ENCODE measurements at places on chromosomes 1 and 21. TPM values are rescaled to one million over a fixed set of nuclear protein-coding genes. Genes with fewer than 3 reads are reported as not detected.

DNA sequence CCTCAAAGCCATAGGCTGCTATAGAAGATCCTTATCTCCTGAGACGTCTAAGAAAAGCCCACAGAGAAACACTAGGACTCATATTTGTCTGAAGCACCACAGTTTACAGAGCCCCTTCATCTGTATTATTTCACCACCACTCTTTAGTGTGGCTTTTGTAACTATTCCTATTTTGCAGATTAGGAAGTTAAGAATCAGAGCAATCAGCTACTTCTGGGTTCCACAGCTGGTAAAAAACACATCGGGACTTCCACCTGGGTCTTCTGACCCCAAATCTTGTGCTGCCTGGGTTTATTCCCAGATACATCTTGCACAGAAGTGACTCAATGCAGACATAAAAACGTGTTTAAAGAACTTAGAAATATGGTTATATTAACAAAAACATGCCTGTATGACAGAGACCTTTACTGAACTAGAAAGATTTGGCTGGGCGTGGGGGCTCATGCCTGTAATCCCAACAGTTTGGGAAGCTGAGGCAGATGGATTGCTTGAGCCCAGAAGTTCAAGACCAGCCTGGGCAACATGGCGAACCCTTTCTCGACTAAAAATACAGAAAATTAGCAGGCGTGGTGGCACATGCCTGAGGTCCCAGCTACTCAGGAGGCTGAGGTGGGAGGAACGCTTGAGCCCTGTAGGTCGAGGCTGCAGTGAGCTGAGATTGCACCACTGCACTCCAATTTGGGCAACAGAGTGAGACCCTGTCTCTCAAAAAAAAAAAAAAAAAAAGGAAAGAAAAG lies 40.9 kb downstream of the ELK4 start:
- no peak for DNase-seq

- peak; percentile 32 for DNase-seq
These were observed 15.8 kb upstream of the TNFRSF8 start for GRCh38 chr1:12047120-12047876.

DNA sequence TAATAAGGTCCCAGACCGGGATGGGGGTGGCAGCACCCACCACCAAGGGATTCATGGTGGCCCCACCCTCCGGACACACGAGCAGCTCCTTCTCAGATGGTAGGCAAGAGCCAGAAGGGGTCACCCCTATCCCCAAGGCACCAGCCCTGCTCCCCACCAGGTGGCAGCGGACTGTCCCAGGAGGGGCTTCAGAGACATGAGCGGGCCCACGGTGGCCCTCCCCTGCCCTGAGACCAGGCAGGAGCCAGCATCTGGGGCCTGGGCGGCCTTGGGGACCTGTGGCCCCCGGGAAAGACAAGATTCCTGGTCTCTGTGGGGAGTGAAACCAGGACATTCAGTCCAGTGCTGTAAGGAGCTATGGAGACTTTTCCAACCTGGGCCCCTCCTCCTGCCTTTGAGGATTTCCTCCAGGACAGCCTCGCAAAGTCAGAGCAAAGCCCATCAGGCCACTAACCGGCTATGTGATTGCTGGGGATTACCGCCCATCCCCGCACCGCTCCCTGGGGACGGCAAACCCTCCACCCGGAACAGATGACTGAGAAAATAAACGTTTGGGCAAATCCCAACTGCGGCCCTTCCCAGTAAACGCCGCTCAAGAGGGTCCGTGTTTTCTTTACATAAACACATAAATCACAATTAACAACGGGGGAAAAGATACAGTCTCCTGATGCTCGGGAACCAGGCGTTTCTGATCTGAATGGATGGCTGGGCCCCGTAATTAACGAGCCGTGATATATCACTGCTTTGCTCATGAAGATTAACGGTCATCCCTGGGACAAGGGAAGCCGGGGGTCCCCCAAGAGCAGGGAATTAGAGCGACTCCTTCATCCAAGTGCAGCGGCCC lies 50.9 kb upstream of the ARHGEF16 start:
- no peak for DNase-seq

DNA sequence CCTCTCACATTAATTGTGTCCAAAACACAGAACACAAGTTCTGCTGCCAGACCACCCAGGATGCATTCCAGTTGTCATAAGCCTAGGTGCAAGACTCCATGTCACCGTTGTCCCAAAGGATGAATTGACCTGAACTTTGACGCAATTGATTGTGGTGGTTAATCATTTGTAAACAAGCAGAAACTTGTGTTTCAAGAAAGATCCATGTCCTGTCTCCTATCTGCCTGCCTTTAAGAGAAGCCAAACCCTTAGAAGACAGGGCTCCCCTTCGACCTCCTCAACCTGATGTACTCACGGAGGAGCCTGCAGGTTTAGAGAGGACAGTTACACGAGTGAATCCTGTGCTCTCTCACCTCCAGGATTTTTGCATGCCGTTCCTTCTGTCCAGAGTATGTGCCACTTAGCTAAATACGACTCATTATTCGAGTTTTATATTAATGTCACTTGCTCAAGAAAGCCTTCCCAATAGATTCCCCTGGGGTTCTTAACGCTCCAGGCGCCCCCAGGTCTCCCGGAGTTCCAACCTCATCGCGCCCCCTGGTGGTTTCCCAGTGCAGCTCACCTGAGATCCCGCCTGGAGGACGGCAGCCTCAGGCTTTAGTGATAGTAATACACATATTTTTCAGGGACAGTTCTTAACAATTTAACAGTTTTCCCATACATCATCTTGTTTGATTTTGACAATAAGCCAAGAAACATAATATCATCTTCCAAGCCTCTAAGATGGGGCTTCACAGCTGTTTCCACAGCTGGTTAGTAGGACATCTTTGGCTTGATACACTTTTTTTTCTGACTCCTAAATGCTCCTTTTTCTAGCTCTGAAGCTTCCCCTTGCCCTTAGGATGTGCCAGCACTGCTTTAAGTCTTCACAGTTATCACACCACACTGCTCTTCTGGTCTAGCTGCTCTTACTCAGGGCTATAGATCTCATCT lies 2.4 kb upstream of the C8B start:
- DNase-seq, result no peak

Gene GPR52
- total RNA-seq, result 2.4 TPM

- DNase-seq, result no peak
These were observed 47.7 kb downstream of the ST6GALNAC3 start for GRCh38 chr1:76122271-76122670.

DNA sequence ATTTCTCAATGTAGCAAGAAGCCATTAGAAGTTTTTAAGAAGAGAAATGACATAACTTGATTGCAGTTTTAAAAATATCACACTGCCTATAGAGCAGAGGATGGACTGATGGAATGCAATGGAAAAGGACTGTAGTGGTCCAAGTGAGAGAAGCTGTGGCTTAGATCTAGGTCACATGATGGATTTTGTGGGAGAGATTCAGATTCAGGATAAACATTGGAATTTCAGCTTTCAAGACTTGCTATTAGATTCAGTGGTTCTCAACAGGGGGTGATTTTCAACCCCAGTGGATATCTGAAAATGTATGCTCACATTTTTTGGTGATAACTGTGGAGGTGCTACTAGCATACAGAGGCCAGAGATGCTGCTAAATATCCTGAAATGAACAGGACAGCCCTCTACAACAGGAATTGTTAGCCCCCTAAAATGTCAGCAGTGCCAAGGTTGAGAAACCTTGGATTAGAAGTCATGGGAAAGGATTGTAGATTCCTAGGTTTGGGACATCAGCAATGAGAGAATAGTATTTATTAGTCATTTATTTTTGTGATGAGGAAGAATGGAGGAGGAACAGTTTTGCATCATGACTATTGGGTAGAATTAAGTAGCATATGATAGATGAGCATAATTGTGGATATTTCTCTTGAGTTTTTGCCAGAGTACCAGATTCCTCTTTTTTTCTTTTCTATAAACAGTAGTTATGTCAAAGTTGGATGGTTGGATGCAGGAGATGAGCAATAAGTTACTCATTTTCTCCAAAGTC lies 30.1 kb upstream of the KCNK2 start:
- no peak for DNase-seq

DNA sequence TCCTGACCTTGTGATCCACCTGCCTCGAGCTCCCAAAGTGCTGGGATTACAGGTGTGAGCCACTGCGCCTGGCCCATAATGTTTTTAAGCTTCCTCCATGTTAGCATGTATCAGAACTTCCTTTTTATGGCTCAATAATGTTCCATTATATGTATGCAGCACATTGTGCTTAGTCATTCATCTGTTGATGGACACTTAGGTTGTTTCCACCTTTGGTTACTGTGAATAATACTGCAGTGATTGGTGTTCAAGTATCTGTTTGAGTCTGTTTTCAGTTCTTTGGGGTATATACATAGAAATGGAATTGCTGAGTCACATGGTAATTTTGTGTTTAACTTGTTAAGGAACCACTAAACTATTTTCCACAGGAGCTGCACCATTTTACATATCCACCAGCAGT lies 17.7 kb downstream of the CMPK1 start:
- DNase-seq, result no peak

Gene SPATA21
- total RNA-seq, result not detected

GRCh38 chr1:181083842-181084605 lies 4.5 kb upstream of the IER5 start:
- no peak for DNase-seq

- DNase-seq, result no peak
These were observed 8.6 kb downstream of the LMOD1 start for GRCh38 chr1:201937624-201938213.

DNA sequence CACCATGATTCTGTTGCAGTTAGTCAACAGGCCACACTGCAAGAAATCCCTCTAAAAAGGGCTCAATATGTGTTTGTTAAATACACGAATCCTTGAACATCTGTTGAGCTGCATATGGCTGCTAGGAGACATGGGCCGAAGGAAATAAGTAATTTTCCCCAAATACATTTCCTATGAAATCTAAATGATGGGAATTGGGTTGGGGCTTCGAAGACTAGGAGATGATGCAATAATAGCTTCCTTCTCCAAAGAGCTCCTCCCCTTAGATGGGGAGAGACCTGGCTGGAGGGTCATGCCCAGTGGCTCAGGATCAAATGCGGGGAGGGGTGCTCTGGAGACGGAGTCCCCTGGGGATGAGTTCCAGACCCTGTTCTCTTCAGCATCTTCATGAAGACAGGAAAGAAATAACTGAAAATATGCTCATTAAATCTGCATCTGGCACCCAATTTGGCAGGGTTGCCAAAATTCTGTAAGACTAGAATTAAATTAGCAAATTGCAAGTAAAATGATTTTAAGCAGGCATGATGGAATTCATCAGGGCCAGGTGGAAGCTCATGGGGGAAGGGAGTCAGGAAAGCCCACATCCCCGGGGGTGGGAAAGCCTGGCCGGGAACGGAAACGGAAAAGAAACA lies 165.0 kb upstream of the EDN2 start:
- DNase-seq, result no peak

DNA sequence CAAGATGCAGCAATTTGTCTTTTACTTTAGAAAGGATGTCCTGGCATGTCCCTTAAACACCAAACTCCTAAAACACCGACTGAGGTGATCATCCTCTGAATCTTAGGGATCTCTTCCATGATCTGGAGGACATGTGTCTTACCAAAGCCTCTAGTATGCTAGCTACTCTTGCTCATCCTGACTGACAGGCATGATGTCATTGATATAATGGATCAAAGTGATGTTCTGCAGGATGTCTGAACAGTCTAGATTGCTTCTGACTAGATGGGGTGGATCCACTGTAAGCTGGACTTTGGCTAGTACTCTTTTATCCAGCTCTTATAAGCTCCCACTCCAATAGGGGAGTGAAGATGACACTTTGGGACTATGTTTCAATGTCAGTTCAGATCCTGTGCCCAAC lies 11.3 kb upstream of the CGN start:
- no peak for DNase-seq

DNA sequence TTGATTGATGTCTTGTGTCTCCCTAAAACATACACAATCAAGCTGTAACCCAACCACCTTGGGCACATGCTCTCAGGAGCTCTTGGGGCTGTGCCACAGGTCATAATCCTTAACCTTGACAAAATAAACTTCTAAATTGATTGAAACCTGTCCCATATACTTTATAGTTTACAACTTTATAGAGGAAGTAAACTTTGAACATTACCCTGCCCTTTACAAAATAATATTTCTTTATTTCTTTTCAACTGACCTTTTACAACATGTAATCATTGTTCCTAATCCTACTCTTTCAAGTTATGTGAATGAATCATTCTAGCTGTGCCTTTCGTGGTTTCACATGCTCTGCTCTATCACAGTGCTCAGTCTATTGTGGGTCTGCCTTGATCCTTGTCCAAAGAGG lies 118.3 kb upstream of the ATP1A1 start:
- no peak for DNase-seq

Gene GPR37L1
- 0.21 TPM for total RNA-seq

DNA sequence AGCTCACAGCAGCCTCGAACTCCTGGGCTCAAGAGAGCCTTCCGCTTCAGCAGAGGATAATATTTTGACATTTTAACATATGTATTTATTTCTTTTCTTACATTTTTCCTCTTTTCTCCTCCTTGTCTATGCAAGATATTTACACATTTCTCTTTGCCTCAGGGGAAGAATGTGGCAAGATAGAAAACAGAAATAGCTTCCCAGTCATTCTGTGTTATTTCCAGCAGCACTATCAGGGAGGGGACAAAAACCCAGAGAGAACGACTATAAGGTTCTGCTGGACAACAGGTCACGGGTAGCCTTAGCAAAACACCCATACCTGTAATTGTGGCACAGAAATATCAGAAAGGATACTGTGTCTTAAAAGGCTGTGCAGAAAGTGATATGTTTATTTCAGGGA lies 7.9 kb downstream of the CD1D start:
- DNase-seq, result no peak

- no peak for DNase-seq
These were observed 95.1 kb upstream of the KRTAP19-8 start for GRCh38 chr21:31133243-31133830.

Gene INSRR
- total RNA-seq, result 0.03 TPM

DNA sequence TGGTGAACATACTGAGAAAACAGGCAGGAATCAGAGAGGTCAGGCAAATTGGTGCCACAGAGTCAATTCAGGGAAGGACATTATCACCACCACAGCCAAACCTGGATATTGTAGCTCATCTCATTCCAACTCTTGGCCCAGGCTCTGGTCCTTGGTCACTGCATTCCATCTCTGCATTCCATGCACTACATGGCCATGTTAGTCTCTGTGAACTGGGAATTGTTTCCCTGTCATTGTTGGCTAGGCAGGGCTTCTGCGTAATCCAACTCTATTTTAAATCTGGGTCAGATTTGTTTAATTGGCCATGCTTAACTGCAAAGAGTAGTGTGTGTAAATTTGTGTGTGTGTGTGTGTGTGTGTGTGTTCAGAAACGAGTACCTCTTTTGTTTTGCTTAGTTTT lies 837.6 kb upstream of the ADAMTS5 start:
- DNase-seq, result no peak

Gene UTS2
- not detected for total RNA-seq

DNA sequence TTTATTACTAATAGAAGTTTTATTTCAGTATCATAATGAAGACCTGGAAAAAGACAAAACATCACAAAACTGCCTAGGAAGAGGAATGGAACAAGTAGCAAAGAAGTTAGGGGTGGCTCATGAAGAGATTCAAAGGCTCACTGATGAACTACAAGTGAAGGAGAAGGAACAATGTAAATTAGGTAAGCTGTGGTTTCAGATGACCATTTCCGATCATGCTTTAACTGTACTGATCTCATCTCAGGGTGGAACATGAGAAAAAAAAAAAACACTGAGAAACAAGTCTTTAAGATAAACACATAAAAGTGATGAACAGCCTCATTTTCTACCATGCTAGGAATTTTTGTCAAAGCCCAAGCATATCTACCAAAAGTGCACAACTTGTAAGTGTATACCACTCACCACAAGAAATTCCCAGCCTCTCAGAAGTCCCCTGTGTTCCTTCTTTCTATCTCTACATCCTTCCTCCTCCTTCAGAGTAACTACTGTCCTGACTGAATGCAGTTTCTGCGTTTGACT lies 19.6 kb downstream of the CCDC30 start:
- no peak for DNase-seq

GRCh38 chr1:87104945-87105344 lies 190.5 kb downstream of the HS2ST1 start:
- DNase-seq, result no peak

All from right cardiac atrium (tissue), 5 donors.